NCI-H524 (cell line): ENCODE measurements at places on chromosomes 4 and X.
A peak's percentile ranks its signal among the peaks of the same experiment; 100 is the strongest.

DNA sequence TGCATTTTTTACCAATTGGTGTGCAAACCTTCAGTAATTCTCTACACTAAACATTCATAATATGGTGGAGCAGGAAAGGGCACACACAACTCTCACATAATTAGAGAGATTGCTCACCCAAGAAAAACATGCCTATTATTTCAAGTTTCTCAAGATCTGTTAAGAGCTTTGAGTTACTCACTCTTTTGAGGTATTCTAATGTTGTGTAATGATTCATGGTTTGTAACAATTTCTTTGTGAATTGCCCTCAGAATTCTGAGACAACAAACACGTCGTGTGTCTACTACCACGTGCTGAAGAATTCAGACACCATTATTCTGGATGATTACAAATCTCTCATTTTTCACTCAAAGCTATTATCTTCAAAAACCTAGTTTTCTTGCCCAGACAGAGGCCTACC, 82.8 kb downstream of the PDGFC start:
- DNase-seq = no peak

DNA sequence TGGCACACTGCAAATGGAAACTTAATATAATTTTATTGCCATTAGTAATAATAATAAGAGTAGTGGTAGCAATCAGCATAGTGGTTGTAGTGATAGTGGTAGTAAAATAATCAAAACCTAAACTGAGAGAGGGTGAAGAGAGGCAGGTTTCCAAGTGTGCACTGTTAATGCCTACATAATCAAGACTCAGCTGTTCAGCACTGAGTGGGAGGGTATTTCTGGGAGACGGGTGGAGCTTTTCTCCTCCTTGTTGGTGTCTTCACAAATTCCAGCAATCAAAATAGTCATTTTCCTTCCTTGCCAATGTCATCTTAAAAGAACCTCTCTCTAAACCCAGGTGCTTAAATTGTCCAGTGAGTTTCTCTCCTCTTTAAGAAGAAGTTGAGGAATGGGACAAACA, 18.6 kb downstream of the CCDC149 start:
- DNase-seq = no peak

DNA sequence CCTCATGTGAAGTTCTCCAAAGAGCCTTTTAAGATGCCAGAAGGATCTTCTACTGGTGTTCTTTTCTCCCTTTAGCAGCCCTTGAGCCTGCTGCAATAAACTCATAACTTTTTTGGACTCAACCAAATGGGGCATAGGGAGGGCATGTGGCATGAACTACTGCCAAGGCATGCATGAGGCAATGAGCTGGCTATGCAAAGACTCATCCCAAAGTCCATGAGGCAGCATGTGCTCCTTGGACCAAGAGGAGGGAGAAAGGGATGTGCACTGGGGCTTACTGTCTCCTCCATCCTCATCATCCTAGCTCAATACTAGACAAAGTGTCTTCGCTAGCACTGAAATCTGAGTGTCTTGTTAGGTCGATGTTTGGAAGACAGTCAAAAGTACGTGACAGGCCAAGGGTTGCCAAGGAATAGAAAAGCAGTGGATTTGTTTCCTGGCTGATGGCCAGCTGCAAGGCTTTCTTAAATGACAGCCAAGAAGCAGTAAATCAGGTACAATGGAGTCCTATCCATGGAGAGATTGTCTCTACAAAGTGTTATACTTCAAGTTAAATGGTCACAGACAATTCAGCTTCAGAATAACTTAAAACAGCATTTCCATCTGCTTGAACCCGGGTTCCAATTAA, 44.5 kb upstream of the ATXN3L start:
- DNase-seq = no peak

GRCh38 chr4:123649645-123650391, 253.2 kb downstream of the SPRY1 start:
- DNase-seq = no peak

- DNase-seq = no peak
These were observed at the start of gene APELA for GRCh38 chr4:164876700-164877324. Gene APELA (plus strand): TSS chr4:164877178. CDS start chr4:164877332, 154 bp downstream.

- no peak for DNase-seq
These were observed 131.8 kb upstream of the NKX1-1 start for GRCh38 chr4:1538096-1538410.

DNA sequence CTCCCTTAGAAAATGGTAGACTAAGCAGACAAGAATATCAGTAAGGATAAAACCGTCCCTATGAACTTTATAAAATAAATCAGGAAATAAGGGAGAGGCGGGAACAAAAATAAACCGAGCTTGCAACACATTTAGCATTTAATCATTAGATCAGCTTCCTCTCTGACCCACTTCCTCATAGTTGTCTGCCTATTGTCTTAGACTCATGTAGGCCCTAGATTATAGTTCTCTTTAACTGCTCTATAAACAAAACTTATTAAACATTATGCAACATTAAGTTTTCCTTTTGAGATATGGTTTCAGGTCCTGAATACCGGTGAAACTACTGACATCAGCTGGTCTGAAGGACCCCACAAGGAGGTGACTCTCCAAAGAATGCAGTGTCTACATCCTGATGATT, 15.8 kb upstream of the SRD5A3 start:
- no peak for DNase-seq

DNA sequence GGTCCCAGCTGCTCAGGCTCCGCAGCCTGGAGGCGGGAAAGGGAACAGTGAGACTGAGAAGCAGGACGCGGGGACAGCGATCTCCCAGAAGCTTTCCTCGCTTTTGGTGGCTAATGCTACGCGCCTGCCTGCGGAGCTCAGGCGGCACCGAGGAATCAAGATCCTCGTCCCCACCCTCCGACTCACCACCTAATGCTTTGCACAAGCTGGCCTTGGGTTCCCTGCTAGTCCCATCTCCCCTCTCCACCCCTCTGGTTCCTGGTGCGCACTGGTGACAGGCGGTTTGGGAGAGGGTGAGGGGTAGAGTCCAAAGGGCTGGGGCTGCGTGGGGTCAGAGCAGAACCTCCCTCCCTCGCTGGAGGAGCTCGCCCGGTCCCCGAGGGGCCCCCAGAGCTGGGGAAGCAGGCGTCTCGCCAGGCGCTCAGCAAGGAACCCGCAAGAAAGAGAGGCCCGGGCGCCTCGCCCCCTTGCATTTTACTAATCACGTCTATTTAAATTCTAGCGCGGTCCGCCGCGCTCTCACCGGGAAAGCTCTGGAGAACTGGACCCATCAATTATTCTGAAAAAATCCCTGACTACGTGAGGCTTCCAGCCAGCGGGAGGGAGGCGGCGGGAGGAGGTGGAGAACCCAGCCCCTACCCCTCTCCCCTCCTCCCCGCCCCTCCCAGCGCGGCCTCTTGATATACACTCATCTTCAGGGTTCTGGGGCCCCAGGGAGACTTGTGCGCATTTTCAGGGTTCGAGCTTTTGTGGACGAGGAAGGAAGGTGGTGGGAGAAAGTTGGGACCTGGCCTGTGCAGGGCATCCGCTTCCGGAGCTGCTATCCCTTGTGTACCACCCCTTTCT, 9.1 kb downstream of the POU4F2 start:
- DNase-seq = peak; percentile 39

DNA sequence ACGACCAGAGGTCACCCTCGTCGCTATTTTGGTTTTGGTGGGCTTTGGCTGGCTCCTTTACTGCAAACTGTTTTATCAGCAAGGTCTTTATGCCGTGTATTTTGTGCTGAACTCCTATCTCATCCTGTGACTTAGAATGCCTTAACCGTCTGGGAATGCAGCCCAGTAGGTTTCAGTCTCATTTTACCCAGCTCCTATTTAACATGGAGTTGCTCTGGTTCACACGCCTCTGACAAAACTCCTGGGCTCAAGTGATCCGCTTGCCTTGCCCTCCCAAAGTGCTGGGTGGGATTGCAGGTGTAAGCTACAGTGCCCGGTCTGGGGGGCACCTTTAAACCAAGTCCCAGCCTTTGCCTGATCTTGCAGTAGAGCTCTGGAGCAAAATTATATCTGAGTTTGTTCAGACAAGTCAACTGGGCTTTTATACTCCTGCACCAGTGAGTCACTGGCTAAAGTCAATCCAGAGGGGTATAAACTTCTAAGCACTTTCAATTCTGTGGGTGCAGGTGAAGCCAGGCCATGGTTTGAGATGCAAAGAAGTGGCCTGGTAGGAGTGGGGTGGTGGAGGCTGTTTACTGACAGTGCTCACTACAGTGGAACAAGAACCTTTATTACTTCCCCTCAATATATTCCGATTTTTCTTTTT, 50.2 kb downstream of the MGST2 start:
- no peak for DNase-seq

GRCh38 chrX:1521459-1521956, 15.5 kb downstream of the P2RY8 start:
- no peak for DNase-seq

- no peak for DNase-seq
These were observed 27.7 kb upstream of the TBC1D14 start for GRCh38 chr4:6881908-6882307.

GRCh38 chr4:158670975-158671664, 567 bp downstream of the C4orf46 start:
- DNase-seq = peak; percentile 82

GRCh38 chrX:144896323-144896722, 351.0 kb upstream of the SPANXN1 start:
- peak; percentile 1 for DNase-seq

GRCh38 chr4:147761218-147761883, 29.5 kb downstream of the ARHGAP10 start:
- DNase-seq = no peak

DNA sequence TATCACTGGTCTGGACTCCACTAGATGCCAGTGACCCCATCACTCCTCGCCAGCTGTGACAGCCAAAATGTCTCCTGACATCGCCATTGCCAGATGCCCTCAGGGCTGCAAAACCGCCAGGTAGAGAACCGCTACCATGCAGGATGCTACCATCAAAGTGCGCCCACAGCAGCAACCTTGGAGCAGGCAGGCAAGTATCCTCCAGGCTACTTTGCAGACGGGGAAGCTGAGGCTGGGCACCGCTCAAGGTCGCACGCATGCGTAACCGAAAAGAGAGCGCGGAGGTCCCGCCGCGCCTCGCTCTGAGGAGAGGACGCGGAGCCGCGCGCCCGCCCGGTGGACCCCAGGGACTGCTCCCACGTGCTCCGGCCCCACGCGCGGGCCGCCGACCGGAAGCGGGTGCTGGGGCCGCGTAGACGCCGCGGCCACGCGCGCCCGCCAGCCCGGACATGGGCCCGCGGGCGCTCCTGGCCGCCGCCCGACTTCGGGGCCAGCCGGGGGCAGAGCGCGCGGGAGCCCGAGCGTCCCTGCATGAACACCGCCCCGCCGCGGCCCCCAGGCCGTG, at the start of gene STS:
TSS of gene STS (plus strand) at position 300 of the 565 bp plus-strand sequence. CDS start 105,488 bp downstream, outside the sequence.
- peak; percentile 64 for DNase-seq
